ENCODE measurements at places on chromosomes 16 and 17. TPM values are rescaled to one million over a fixed set of nuclear protein-coding genes. Genes with fewer than 3 reads are reported as not detected.
A peak's percentile ranks its signal among the peaks of the same experiment; 100 is the strongest.

TVP23C gene
- not detected for total RNA-seq

GRCh38 chr17:78113804-78114785, 14.5 kb downstream of the TMC6 start:
- H3K36me3 ChIP-seq = no peaks in the 10 kb centered on the region
- no peak for DNase-seq
- H3K4me1 ChIP-seq = peaks cover 25% of the 10 kb centered on the region
- H3K27ac ChIP-seq = no peak overlapping the region

- H3K27ac ChIP-seq = no peak overlapping the region
- no peak overlapping the region for H3K4me3 ChIP-seq
- H3K27me3 ChIP-seq = no peaks in the 10 kb centered on the region
- H3K36me3 ChIP-seq = no peaks in the 10 kb centered on the region
Measured at GRCh38 chr16:73813527-73813926, 483.1 kb upstream of the PSMD7 start.

GRCh38 chr17:81641825-81642489, 5.0 kb downstream of the TSPAN10 start:
- no peaks in the 10 kb centered on the region for H3K4me1 ChIP-seq
- H3K27ac ChIP-seq = no peak overlapping the region
- DNase-seq = no peak
- no peaks in the 10 kb centered on the region for H3K36me3 ChIP-seq
- H3K27me3 ChIP-seq = no peaks in the 10 kb centered on the region

EVPLL gene
- total RNA-seq = not detected

DNA sequence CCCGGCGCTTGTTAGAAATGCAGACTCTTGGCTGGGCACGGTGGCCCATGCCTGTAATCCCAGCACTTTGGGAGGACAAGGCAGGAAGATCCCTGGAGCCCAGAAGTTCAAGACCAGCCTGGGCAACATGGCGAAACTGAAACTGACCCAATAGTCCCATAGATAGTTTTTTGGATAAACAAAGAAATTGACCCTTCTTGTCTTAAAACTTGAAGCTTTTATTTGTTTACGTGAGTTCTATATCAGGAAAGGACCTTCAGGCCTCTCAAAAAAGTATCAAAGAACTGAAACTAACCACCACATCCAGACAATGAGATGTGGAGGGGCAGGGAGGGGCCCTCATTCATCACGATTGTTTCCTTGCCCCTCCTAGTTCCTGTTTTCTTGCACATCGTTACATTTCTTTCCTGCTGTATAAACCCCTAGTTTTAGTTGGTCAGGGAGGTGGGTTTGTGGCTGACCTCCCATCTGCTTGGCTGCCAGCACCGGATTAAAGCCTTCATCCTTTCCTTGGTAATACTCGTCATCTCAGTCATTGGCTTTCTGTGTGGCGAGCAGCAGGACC, 29.9 kb upstream of the PRM1 start:
- H3K4me3 ChIP-seq = no peak overlapping the region
- H3K27ac ChIP-seq = no peak overlapping the region
- no peaks in the 10 kb centered on the region for H3K4me1 ChIP-seq
- no peaks in the 10 kb centered on the region for H3K36me3 ChIP-seq
- no peaks in the 10 kb centered on the region for H3K27me3 ChIP-seq

DNA sequence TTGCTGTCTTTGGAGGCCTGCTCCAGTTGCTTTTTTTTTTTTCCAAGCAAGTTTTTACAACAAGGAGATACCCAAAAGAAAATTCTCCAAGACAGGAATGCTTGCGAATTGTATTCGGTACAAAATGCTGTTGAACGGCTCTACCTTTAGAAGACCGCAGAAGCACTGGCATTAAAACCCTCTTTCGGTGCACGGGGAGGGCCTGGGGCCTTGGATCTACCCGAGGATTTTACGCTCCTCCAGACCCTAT, 1.3 kb upstream of the HELZ start:
- peak overlapping the region; percentile 98 for H3K27ac ChIP-seq
- no peaks in the 10 kb centered on the region for H3K27me3 ChIP-seq
- DNase-seq = no peak
- H3K4me3 ChIP-seq = peak overlapping the region; percentile 78
- H3K4me1 ChIP-seq = peaks cover 31% of the 10 kb centered on the region

GRCh38 chr16:10036956-10037355, 145.3 kb downstream of the GRIN2A start:
- H3K36me3 ChIP-seq = no peaks in the 10 kb centered on the region
- no peak overlapping the region for H3K4me3 ChIP-seq
- no peaks in the 10 kb centered on the region for H3K4me1 ChIP-seq
- H3K27me3 ChIP-seq = peaks cover 5% of the 10 kb centered on the region
- no peak for DNase-seq

DNA sequence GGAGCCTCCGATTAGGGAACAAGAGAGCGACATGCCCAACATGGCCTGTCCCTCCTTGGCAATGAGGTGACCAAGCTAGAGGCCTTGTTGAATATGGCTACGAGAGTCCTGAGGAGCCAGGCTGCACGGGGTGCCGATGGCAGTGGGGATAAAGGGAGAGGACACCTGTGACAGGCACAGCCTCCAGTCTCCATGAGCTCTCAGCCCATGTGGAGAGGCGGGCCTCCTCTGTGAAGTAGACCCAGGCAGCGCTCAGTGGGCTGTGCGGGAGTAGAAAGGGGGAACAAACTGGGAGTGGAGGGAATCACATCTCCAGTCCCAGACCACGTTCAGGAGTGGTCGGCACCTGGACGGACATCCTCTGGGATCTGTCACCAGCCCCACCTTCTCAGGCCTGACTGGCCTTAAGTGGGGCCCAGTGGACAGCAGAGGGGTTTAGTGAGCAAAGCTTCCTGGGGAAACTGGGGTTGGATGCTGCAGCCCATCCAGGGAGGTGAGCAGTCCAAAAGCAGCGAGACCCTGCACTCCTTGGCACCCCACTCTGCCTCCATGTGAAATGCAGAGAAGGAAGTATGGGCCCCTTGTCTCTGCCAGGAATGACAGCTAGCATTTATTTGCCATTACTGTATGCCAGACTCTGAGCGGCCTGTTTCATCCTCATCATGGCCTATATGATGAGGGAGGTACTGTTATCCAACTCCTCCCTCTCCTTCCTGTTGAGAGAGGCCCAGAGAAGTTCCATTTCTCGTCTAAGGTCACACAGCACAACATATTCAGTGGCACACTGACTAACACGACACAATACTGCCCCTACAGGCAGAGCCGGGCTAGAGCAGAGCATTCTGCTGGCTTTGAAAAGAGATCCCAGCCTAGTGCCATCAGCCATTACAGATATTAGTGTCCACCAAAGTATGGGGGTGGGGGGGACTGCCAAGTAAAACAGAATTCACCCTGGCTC, 4.5 kb upstream of the TMEM92 start:
- H3K4me1 ChIP-seq = no peaks in the 10 kb centered on the region
- DNase-seq = peak; percentile 15
- H3K4me3 ChIP-seq = no peak overlapping the region
- peaks cover 10% of the 10 kb centered on the region for H3K27me3 ChIP-seq

Measured in gastrocnemius medialis (tissue), 4 donors.